Cortex of kidney (tissue), 1 donor: ENCODE measurements at places on chromosomes 5 and 9.

DNA sequence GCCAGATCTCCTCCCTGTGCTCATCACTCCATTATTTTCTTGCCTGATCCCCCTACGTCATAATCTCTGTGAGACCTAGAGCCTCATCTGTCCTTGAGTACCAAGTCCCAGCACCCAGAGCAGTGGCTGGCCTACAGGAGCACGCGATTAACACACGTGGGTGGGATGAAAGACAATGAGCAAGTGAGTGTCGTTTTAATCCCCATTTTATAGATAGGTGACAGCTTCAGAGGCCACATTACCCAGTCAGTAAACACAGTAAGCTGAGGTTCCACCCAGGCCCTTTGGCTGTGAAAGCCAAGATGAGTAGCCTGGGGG is 17.3 kb downstream of the TRUB2 start:
- DNase-seq, result no peak

DNA sequence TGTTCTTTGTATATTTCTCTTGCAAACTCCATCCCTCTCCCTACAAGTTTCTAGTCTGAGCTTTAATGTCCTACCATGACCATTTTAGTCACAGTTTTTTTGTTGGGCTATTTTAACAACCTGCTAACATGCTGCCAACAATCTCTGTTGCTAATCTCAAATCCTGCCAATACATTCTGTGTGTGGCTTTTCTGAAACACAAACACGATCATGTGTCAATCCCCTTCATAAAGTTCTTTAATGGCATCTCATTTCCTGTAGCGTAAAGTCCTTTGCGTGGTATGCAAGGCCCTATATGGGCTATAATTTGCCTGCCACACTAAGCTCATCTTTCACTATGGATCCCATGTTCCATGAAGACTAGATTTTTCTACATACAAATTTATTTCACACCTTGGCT is 180.6 kb downstream of the CWC27 start:
- no peak for DNase-seq

DNA sequence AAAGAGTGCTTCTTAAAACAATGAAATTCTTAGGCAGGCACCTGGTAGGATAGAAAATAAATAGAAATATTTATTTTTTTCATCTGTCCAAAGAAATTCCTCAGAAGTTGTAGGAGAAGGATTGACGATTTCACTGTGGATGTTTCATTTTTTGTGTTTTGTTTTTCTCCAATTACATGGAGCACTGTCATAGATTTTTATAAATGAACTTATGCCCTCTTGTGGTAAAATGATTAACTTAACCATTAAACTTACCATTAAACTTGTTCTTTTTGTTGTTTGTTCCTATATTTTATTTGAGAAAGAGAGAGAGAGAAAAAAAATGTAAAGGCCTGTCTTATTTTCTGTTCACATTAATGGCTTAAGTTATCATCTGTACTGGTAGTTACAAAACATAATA is 339.2 kb downstream of the PRR16 start:
- no peak for DNase-seq

GRCh38 chr5:114435885-114436299 is 74.0 kb downstream of the KCNN2 start:
- DNase-seq, result no peak

DNA sequence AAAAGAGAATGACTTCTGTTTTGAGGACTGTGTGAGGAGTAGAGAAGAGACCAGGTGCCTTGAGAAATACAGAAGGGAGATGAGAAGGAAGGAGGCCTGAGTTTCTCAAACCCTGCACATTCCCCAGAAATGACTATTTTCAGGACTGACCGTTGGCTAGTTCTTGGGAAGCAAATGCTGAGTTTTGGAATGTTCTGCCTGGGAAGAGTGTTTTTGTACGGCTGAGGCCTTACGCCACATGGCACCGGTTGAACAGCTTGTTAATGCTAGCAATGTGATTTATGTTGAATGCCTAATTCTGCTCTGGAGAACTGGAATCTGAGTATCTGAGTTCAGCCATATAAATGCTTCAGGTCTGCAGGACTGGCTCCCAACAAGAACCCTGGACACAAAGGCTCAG is 152.7 kb upstream of the ADAMTS16 start:
- DNase-seq, result no peak

DNA sequence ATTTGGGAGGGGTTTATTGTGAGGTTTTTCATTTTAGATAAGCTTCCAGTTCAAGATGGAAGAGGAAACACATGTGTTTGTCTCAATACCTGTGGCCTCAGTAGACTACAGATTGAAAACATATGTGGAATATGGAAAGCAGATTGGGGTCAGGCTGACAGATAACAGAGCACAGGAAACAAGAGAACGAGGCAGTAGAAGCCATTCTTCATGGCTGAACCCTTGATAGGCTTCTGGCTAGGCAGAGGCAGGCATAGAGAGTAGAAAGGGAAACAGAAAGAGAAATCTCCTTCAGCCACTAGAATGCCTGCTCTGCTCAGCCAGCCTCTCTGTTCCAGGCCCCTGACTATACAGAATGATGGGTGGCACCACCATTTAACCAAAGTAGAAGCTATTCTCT is 152.5 kb downstream of the MUSK start:
- no peak for DNase-seq

GRCh38 chr5:26482076-26482809 is 556.1 kb downstream of the CDH9 start:
- no peak for DNase-seq
